ENCODE measurements at places on chromosomes 2 and 18. TPM values are rescaled to one million over a fixed set of nuclear protein-coding genes. Genes with fewer than 3 reads are reported as not detected.

The CD302 gene
- total RNA-seq: 4.6 TPM

The LPIN1 gene
- 15.6 TPM for total RNA-seq

The NYAP2 gene
- 0.05 TPM for total RNA-seq

The ANKRD36C gene
- total RNA-seq: 40.9 TPM

The CLEC4F gene
- total RNA-seq: 0.09 TPM

- no peaks in the 10 kb centered on the region for H3K27me3 ChIP-seq
- no peak overlapping the region for H3K27ac ChIP-seq
- DNase-seq: no peak
- H3K4me3 ChIP-seq: no peak overlapping the region
Measured at GRCh38 chr2:30677861-30678385, 129.3 kb downstream of the CAPN13 start.

DNA sequence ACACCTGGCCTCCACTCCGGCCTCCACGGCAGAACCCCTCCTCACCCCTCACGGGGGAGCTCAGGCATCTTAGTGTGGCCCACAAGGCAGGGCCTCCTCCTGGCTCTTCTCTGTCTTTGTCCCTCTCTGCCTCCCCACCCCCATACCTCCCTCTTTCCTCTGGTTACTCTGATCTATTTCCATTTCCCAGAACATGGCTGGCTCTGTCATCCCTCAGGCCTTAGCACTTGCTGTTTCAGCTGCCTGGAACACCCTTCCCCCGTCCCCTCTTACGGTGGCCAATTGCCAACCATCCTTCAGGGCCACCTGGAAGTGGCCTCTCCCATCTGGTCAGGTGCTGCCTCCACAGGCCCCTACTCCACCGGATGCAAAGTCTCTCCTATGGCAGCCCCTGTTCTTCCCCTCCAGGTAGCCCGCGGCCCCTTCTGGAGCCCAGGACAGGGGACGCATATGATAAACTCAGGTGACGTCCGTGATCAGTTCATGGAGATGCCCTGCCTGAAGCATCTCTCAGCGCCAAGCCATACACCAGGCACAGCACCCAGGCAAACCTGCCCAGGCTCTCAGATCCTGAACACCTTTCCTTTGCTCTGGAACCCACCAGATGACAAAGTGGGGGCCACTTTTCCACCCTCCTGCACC lies 3.6 kb upstream of the ECEL1 start:
- no peak overlapping the region for H3K4me3 ChIP-seq
- no peaks in the 10 kb centered on the region for H3K36me3 ChIP-seq
- H3K27ac ChIP-seq: no peak overlapping the region
- peaks cover 77% of the 10 kb centered on the region for H3K27me3 ChIP-seq
- H3K4me1 ChIP-seq: peaks cover 10% of the 10 kb centered on the region

GRCh38 chr2:1546023-1546591 lies 132.8 kb downstream of the TPO start:
- H3K27ac ChIP-seq: no peak overlapping the region
- no peaks in the 10 kb centered on the region for H3K36me3 ChIP-seq
- peak; percentile 65 for DNase-seq
- peaks cover 13% of the 10 kb centered on the region for H3K4me1 ChIP-seq

DNA sequence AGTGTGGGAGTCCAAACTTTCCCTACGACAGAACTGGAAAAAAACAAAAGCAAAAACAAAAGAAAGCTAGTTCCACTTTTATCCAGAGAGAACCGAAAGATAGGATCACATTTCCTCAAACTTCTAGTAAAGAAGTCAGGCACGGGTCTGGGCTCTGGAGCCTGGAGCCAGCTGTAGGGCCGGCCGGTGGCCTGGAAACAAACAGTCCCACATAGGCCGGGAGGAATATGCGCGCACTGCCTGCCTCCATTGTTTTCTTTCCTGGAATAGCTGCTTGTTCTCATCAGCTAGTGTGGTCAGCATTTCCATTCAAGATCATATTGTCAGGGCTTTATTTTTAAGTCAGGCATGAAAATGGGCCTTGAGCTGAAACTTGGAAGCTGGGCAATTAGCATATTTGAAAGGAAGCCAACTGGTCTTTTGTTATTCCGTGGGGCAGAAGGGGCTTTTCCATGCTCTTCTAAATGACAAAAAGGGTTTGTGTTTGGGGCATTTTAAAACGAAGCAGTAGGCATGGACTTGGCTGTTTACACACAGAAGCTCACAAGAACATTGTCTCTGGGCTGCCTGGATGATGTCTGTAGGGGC lies 58.7 kb upstream of the RFX8 start:
- no peak overlapping the region for H3K4me3 ChIP-seq
- H3K36me3 ChIP-seq: no peaks in the 10 kb centered on the region
- H3K4me1 ChIP-seq: peaks cover 2% of the 10 kb centered on the region
- H3K27me3 ChIP-seq: no peaks in the 10 kb centered on the region
- H3K27ac ChIP-seq: no peak overlapping the region

DNA sequence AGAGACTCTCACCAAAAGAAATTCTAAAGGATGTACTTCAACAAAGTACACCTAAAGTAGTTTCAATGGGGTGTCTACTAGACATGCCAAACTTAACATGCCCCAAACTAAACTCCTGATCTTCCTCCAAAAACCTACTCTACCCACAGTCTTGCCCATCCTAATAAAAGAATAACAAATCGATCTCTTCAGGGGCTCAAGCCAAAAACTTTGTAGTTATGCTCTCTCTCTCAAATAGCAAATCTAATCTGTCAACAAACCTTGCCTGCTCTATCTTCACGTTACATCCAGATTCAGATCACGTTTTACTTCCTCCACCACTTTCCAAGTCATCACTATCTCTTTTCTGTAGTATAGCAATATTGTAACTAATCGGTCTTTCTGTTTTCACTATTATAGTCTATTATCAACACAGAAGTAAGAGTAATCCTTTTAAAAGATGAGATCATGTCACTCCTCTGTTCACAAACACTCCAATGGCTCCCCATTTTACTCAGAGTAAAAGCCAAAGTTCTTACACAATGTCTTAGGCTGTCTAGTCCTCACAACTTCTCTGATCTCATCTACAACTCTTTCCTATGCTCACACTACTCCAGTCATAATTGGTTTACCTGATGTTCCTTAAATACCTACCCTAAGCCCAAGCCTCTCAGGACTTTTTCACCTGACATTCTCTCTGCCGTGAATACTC lies 79.9 kb downstream of the THADA start:
- no peak overlapping the region for H3K27ac ChIP-seq
- H3K36me3 ChIP-seq: peaks cover 4% of the 10 kb centered on the region
- DNase-seq: no peak
- peaks cover 4% of the 10 kb centered on the region for H3K4me1 ChIP-seq
- H3K27me3 ChIP-seq: no peaks in the 10 kb centered on the region
- no peak overlapping the region for H3K4me3 ChIP-seq

GRCh38 chr2:212814941-212815340 lies 276.3 kb upstream of the ERBB4 start:
- peak; percentile 18 for DNase-seq
- H3K4me1 ChIP-seq: peaks cover 13% of the 10 kb centered on the region
- H3K27me3 ChIP-seq: no peaks in the 10 kb centered on the region
- no peak overlapping the region for H3K27ac ChIP-seq
- no peaks in the 10 kb centered on the region for H3K36me3 ChIP-seq

DNA sequence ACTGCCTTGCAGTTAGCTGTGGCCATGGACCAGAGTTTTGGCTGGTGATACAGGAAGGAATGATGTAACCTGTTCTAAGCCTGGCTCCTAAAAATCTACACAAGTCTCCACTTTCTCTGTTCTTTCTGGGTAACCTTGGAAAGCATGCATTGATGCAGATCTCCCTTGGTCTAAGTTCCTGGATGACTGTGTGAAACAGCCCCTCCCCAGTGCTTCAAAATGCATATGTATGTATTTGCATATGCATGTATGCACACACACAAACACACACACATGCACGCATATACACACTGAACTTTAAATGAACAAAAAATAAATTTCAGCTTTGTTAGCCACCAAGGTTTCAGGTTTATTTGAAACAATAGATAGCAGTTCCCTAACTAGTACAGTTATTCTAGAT lies 296.1 kb downstream of the OSR1 start:
- H3K4me3 ChIP-seq: no peak overlapping the region
- H3K4me1 ChIP-seq: no peaks in the 10 kb centered on the region
- H3K27me3 ChIP-seq: no peaks in the 10 kb centered on the region
- H3K36me3 ChIP-seq: no peaks in the 10 kb centered on the region
- no peak overlapping the region for H3K27ac ChIP-seq

DNA sequence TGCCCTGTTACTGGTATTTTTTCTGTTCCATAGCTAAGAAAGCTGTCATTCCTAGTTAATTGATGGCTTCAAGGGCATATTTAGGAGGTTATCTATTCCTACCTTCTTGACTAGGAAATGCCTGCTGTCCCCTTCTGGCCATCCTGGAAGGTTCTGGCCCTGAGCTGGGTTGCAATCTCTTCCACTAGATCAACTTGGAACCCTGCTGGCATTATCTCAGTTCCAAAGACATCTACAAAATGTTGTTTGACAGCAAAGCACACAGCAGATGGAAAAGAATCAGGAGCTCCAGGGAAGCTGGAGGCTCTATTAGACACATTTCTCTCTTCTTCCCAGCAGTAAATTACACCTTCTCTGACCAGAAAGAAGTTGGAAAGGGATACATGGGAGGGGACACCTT lies 192.1 kb downstream of the ARHGAP28 start:
- DNase-seq: no peak
- H3K27ac ChIP-seq: no peak overlapping the region
- no peaks in the 10 kb centered on the region for H3K4me1 ChIP-seq
- no peak overlapping the region for H3K4me3 ChIP-seq
- no peaks in the 10 kb centered on the region for H3K36me3 ChIP-seq

DNA sequence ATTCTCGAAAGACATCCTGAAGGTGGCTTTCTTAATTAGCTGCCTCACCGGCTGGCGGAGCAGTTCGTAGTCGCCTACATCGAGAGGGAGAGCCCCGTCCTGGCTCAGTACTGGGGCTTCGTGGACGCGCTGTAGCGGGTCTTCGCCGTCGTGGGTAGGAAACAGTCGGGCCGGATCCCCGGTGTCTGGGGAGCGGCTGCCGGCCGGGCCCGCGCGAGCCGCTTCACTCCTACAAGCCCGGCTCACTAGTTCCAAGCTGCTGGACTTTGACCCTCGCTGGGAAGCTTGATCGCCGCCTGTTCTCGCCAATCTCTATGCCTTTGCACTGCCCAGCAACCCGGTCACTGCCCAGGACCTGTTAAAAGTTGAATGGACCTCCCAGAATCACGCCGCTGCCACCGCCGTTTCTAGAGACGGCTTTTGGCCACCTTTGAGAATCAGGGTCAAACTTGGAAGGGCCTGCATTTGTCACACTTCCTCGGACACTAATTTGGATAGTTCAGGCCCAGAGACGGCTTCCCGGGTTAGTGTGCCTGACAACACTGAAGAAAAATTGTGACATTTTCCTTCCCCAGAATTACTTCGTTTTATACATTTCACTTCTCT lies 41.4 kb upstream of the AKAIN1 start:
- DNase-seq: peak; percentile 29
- peak overlapping the region; percentile 91 for H3K27ac ChIP-seq
- peaks cover 9% of the 10 kb centered on the region for H3K4me1 ChIP-seq
- H3K36me3 ChIP-seq: peaks cover 3% of the 10 kb centered on the region

DNA sequence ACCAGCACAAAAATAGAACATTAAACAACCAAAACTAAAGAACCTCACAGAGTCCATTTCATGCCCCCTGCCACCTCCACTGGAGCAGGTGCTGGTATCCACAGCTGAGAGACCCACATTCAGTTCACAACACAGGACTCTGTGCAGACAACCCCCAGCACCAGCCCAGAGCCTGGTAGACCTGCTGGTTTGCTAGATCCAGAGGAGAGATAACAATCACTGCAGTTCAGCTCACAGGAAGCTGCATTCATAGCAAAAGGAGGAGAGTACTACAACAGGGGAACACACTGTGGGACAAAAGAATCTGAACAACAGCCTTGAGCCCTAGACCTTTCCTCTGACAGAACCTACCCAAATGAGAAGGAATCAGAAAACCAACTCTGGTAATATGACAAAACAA lies 326.7 kb downstream of the METTL4 start:
- H3K27me3 ChIP-seq: no peaks in the 10 kb centered on the region
- H3K4me3 ChIP-seq: no peak overlapping the region
- no peaks in the 10 kb centered on the region for H3K36me3 ChIP-seq

DNA sequence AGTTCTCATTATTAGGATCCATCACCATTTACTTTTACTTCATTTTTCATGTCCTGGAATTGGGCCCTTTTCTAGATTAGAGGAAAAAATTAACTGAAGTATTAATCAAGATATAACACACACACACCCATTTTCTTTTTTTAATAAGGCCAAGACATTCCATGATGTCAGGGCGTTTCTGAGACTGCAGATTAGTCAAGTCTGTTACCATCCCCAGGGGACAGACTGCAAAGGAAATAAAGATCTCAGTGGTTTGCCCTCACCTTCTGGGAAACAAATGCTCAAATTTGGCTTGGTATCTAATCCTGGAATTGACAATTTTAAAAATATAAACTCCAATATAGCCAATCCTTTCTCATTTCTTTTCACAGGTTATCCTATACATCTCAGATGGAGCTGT lies 27.4 kb downstream of the RMP24 start:
- H3K36me3 ChIP-seq: no peaks in the 10 kb centered on the region
- no peaks in the 10 kb centered on the region for H3K27me3 ChIP-seq
- H3K4me1 ChIP-seq: no peaks in the 10 kb centered on the region

GRCh38 chr18:54335638-54336173 lies 22.0 kb downstream of the STARD6 start:
- no peaks in the 10 kb centered on the region for H3K36me3 ChIP-seq
- no peaks in the 10 kb centered on the region for H3K27me3 ChIP-seq
- H3K4me3 ChIP-seq: no peak overlapping the region
- H3K4me1 ChIP-seq: no peaks in the 10 kb centered on the region

GRCh38 chr2:25381502-25381901 lies 39.8 kb upstream of the DNMT3A start:
- peaks cover 2% of the 10 kb centered on the region for H3K36me3 ChIP-seq
- no peaks in the 10 kb centered on the region for H3K27me3 ChIP-seq
- DNase-seq: no peak
- H3K4me1 ChIP-seq: peaks cover 39% of the 10 kb centered on the region

- H3K27ac ChIP-seq: no peak overlapping the region
- no peaks in the 10 kb centered on the region for H3K4me1 ChIP-seq
- no peak for DNase-seq
- H3K4me3 ChIP-seq: no peak overlapping the region
- no peaks in the 10 kb centered on the region for H3K27me3 ChIP-seq
Measured at GRCh38 chr2:187422282-187422681, 25.8 kb downstream of the CALCRL start.

DNA sequence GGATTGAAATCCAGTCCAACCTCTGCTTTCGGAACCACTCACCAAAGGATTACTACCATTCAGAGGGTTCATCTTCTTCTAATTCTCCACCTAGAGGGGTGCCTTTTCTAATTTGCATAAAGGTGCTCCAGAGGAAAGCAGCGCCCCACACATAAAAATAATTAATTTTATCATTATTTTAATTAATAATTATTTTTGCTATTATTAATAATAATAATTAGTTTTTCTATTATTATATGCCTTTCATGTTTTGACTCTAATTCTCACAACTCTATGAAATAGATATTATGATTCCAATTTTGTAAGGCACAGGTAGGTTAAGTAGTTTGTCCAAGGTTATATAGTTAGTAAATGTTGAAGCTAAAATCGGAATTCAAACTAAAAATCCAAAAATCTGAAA lies 51.9 kb downstream of the UNC80 start:
- H3K27ac ChIP-seq: no peak overlapping the region
- H3K27me3 ChIP-seq: no peaks in the 10 kb centered on the region
- no peaks in the 10 kb centered on the region for H3K4me1 ChIP-seq
- no peak overlapping the region for H3K4me3 ChIP-seq

- no peak for DNase-seq
- H3K27me3 ChIP-seq: no peaks in the 10 kb centered on the region
- no peaks in the 10 kb centered on the region for H3K4me1 ChIP-seq
- H3K36me3 ChIP-seq: no peaks in the 10 kb centered on the region
Measured at GRCh38 chr18:61955644-61956043, 62.8 kb upstream of the RNF152 start.

GRCh38 chr2:173217116-173217840 lies 137.4 kb upstream of the CDCA7 start:
- no peaks in the 10 kb centered on the region for H3K36me3 ChIP-seq
- no peak overlapping the region for H3K27ac ChIP-seq

Measured in thymus (tissue), 14 donors.